A549 treated with ZK216348 at 1 μM for 4 hours (cell line): ENCODE measurements at places on chromosomes 16 and 17. TPM values are rescaled to one million over a fixed set of nuclear protein-coding genes. Genes with fewer than 3 reads are reported as not detected.

CTRL gene
- total RNA-seq, result 1.0 to 2.5 TPM (median 1.4 TPM) in 5 replicates

FOXN1 gene
- 0.05 to 0.07 TPM in 2 of 5 replicates, not detected in the others for total RNA-seq

NPTX1 gene
- 89.4 to 202 TPM (median 153 TPM) in 5 replicates for total RNA-seq

SOX9 gene
- 6.4 to 10.9 TPM (median 8.3 TPM) in 5 replicates for total RNA-seq

NDRG4 gene
- total RNA-seq, result 22.3 to 27.5 TPM (median 23.6 TPM) in 5 replicates

AKAP1 gene
- total RNA-seq, result 47.1 to 55.4 TPM (median 54.1 TPM) in 5 replicates

SEPTIN12 gene
- total RNA-seq, result not detected in 5 replicates

LSM12 gene
- total RNA-seq, result 45.5 to 56.7 TPM (median 51.4 TPM) in 5 replicates

OTOP3 gene
- not detected in 5 replicates for total RNA-seq

CCDC182 gene
- not detected in 5 replicates for total RNA-seq

PHF23 gene
- total RNA-seq, result 82.5 to 108 TPM (median 92.1 TPM) in 5 replicates

TRAF4 gene
- 41.3 to 86.1 TPM (median 77.9 TPM) in 5 replicates for total RNA-seq

ATP2A1 gene
- 1.3 to 2.5 TPM (median 1.9 TPM) in 5 replicates for total RNA-seq

TMC7 gene
- total RNA-seq, result 6.9 to 10.5 TPM (median 8.7 TPM) in 5 replicates

TP53TG3 gene
- 0.39 to 0.70 TPM (median 0.55 TPM) in 3 of 5 replicates, not detected in the others for total RNA-seq

LONP2 gene
- 25.4 to 34.0 TPM (median 28.9 TPM) in 5 replicates for total RNA-seq

PIRT gene
- not detected in 5 replicates for total RNA-seq

ALOX12B gene
- total RNA-seq, result 1.1 to 2.3 TPM (median 1.6 TPM) in 5 replicates

MAPT gene
- total RNA-seq, result 1.0 to 2.5 TPM (median 1.7 TPM) in 5 replicates

KRTAP2-1 gene
- not detected in 5 replicates for total RNA-seq
